Suprapubic skin (tissue), 4 donors: ENCODE measurements at places on chromosomes 2 and 18.

- DNase-seq = no peak
Measured at GRCh38 chr18:2538844-2539243, 32.5 kb downstream of the METTL4 start.

GRCh38 chr2:236642125-236642524, 72.5 kb downstream of the ACKR3 start:
- peak; percentile 74 for DNase-seq

DNA sequence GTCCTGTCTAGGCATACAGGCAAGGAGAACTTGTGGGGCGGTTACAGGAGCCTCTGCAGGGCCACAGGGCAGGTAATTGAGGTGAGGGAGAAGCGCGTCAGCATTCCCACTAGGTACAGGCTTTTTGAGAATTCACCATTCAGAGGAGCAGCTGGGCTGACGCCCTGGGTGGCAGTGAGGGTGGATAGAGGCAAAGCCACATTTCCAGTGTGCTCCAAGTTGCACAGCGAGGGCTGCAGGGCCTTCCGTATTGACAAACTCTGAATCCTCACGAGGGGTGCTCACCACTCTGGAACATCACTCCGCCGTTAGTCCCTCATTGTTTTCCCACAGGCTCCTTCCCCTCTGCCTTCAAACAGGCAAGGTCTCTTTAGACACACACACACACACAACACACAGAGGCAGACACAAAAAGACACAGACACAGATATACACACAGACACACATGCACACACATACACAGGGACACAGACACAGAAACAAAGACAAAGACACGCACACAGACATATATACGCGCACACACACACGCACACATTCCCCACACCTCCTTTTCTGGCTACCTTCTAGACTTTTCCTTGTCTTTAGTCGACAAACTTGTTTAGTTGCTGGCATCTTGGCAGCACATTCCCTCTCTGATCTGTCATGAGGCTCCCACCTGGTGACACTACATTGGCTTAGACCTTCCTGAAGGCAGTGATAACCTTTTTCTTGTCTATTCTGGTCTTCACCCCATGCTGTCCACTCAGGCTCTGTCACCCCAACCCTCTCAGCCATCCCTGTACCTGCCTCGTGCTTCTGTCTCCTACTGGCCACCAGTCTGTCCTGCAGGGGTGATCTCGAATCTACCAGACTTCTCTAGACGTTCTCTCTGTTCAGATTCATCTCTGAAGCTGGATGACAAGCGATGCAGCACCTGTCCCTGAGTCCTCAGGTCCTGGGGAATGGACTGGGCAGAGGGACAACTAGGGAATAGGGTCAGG, 136.8 kb downstream of the ALPK2 start:
- DNase-seq = no peak

- DNase-seq = no peak
Measured at GRCh38 chr2:147663153-147663961, 181.5 kb upstream of the ACVR2A start.

- DNase-seq = no peak
Measured at GRCh38 chr18:11689669-11690565, 853 bp downstream of the GNAL start.

- no peak for DNase-seq
Measured at GRCh38 chr18:46536215-46536874, 120.7 kb downstream of the LOXHD1 start.

DNA sequence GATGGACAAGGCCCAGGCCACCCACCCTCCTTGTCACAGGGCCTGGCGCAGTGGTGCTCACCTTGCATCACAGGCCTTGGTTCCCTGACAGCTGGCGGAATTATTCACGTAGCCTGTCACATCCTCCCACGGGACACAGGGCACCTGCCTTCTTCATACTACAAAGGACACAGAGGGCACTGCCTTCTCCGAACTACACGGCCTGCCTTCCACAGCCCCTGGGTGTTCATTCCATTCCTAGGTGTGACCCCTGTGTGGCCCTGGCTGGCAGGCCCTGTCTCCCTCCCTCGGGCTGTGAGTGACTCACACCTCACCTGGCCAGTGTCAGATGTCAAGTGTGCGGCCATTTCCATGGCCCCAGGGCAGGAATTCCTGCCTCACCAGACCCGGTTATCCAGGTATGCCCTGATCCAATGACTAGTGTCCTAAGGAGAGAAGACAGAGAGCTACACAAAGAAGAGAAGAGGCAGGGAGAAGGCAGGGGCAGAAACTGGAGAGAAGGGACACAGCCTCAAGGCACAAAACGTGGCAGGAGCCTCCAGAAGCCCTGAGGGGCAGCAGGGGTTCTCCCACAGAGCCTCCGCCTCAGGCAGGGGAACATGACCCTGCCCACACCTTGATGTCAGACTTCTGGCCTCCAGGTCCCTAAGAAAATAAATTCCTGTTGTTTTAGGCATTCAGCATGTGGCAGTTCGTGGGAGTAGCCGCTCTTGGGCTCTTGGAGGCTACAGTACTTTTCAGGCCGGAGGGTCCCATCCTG, 43.4 kb downstream of the MBP start:
- no peak for DNase-seq

DNA sequence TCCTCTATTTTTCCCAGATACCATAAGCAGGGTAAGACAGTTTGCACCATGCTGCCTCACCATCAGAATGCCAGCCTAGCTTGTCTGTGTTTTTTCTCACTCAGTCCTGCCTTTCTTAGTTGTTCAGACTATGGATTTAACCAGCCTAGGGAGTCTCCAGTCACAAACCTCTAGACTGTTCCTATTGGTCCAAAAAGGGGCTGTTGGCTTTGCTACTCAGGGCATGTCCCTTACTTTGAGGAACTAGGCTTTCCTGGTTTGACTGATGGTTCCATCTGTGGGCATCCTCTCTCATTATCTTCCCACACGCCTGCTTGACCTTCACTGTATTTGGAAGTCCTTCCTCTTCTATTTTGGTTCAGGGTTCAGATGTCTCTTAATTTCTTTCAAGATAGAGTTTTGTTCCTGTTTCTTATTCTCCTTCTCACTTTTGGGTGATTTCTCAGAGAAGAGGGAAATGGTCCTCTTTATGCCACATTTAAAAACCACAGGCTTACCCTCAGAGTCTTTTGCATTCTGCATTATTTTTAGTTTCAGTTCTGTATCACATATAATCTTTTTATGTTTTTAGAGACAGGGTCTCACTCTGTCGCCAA, 31.3 kb upstream of the TMEM131 start:
- DNase-seq = no peak

DNA sequence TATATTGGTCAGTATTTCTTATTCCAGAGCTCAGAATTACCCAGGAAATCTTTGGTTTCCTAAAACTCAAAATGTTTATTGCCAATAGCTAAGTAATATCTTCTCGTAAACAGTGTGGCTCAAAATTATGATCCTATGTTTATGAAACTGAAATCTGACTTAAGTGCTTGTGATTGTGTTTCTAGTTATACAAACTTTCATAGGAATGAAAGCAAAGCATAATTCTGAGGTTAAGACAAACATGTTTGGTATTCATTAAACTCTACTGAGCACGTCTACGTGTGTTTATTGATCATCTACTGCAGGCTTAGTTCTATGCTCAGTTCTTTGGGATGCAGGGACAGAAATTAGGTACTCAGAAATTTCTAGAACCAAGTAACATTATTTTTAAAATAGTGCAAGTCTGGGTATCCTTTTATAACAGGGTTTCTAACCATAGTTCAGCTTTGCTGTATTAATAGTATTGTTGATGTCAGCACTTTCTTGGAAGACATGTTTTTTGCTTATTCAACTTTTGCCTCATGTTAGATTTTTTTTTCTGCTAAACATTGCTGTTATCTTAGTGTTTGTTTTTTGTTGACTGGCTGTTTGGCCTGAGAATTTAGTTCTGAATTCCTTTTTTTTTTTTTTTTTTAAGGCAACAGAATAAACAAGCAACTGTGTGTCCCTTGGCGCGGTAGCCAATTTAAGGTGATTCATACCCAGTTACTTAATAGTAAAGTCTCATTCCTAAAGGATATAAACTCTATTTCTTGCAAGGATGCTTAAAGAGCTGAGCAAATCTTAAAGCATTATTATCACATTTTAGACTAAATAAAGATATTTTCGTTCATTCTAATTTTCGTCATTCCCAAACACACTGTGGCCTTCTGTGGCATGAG, 31.3 kb downstream of the PTPRM start:
- DNase-seq = no peak

DNA sequence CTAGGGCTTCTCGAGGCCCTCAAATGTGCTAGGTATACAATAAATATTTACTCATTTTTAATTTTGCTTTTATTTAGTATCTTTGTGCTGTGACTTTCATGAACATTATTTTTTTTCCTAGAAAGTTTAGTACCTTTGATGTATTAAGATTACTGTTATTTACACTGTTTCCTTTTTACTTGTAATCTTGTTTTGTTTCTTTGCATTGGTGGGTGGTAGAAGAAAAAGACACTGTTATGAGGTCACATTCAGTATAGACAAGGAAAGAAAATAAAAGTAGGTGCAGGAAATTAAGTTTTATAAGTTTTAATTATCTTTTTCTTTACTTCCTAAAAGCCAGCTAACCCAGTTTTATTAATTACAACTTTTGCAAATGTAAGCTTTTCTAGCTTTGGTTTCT, 23.0 kb downstream of the MALT1 start:
- no peak for DNase-seq

DNA sequence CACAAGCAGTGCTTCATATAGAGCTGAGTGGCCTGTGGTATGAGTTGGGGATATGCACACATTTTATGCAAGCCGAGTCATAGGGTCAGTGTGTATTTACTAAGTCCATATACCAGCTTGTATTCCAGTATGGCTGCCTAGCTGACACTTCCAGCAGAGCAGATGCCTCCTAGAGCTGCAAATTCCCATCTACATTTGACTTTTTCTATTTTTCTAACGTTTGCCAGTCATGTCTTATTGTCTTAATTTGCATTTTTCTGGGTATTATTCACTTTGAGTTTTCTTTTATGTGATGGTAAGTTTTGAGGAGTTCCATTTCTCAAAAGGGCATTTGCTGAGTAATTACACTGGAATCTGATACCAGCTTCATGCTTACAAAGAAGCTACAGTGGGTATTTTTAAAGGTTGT, 334.5 kb upstream of the CDH2 start:
- DNase-seq = no peak
